ENCODE measurements at places on chromosomes 5 and 9.

DNA sequence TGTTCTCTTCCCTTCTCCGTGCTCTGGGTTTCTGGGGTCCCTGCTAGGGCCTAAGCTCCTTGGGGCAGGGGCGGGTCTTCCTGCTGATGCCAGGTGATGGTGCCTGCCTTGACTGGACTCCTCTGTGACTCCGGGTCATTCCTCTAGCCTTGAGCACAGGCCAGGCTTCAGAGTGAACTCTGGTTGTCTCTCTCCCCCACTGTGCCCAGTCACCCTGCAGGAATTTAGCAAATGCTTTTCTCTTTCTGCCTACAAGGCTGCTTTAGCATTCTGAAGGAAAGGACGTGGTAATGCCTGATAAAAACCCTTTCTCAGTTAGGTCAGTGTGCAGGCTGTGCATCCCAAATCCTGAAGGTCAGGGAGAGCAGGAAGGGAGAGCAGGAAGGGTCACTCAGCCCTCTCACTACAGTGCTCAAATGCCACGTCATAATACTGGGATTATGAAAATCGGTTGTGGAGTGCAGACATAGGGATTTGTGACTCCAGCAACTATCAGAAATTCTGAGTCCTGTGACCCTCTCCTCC, 2.7 kb downstream of the CXCL14 start:
- H3K27ac ChIP-seq: no peak overlapping the region
- no peaks in the 10 kb centered on the region for H3K36me3 ChIP-seq
- peaks cover 32% of the 10 kb centered on the region for H3K27me3 ChIP-seq
- no peak for DNase-seq
- H3K4me1 ChIP-seq: no peaks in the 10 kb centered on the region

DNA sequence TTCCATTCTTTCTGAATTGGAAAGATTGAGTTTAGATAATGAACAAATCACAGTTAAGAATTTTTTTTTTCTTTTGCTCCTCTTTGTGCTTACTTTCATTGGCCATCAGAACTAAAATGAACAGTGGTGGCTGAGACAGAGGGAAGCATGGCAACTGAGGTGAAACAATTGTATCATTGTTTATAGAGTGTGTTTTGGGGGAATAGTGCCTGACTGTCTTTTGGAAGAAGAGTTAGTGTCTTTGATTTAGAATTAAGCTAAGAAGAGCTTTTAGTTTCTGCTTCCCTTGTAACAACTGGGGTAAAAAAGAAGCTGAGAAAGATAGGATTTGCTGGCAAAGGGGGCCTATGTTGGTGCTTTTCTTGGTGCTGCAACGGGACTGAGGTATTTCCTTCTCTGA, 24.0 kb downstream of the HSD17B4 start:
- no peak overlapping the region for H3K4me3 ChIP-seq
- H3K4me1 ChIP-seq: no peaks in the 10 kb centered on the region
- H3K27me3 ChIP-seq: no peaks in the 10 kb centered on the region
- H3K27ac ChIP-seq: no peak overlapping the region
- H3K36me3 ChIP-seq: peaks cover 46% of the 10 kb centered on the region

- DNase-seq: no peak
- H3K4me1 ChIP-seq: peaks cover 28% of the 10 kb centered on the region
- H3K27ac ChIP-seq: no peak overlapping the region
- H3K36me3 ChIP-seq: peaks cover 8% of the 10 kb centered on the region
- H3K27me3 ChIP-seq: no peaks in the 10 kb centered on the region
- H3K4me3 ChIP-seq: no peak overlapping the region
These were observed 109.2 kb downstream of the RAPGEF6 start for GRCh38 chr5:131525805-131526204.

DNA sequence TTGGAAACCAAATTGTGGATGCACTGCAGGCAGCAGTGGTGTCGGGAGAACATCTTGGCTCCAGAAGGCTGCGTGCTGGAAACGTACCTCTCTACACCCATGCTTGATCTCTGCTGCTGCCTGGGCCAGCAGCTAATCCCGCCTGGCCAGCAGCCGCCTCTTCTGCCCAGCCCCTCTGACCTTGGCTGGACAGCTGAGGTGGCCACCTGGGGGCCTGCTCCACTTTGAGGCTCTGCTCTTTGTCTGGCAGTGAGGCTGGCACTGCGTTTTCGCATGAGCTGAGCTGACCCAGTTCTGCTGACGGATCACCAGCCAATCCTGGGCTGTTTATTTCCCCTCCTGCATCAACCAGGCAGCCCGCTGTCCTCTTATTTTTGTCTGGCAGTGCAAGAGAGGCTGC, 154.9 kb downstream of the TENT4A start:
- H3K4me3 ChIP-seq: no peak overlapping the region
- DNase-seq: no peak
- no peak overlapping the region for H3K27ac ChIP-seq
- no peaks in the 10 kb centered on the region for H3K36me3 ChIP-seq

DNA sequence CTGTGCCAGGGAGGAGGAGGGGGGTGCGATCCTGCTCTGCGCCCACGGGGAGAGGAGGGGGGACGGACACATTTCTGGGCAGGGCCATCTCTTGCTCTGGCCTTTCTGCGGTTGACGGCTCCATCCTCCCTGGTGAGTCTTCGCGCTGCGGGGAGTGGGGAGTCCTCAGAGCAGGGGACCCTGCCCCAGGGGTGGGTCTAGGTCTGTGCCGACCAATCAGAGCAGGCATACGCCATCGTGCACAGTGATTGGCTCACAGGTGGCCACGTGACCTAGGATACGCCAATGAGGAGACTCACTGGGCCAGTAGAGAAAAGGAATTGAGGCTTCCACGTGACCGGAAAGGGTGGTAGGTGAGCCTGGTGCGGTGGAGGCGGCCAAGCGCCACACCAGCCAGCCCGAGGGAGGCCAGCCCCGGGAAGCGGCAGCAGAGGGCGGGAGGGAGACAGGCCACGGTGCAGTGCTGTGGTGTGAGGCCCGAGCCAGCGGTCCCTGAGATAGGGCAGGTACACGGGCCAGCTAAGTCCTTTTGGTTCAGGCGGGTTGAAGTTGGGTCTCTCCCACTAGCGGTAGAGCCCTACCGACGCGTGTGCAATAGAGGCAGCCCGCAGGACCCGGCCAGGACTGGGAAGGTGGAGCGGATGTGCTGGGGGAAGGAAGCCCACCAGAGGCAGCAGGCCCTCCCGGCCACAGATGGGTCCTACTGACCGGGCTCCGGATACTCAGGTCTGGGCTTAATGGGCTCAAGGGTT, 65.2 kb upstream of the RNF130 start:
- H3K36me3 ChIP-seq: no peaks in the 10 kb centered on the region
- H3K27me3 ChIP-seq: no peaks in the 10 kb centered on the region
- H3K4me3 ChIP-seq: no peak overlapping the region
- DNase-seq: no peak
- no peak overlapping the region for H3K27ac ChIP-seq

GRCh38 chr9:84173961-84174360, 166.6 kb downstream of the SLC28A3 start:
- H3K4me1 ChIP-seq: no peaks in the 10 kb centered on the region
- no peak overlapping the region for H3K4me3 ChIP-seq
- no peaks in the 10 kb centered on the region for H3K36me3 ChIP-seq
- DNase-seq: no peak
- H3K27me3 ChIP-seq: no peaks in the 10 kb centered on the region

DNA sequence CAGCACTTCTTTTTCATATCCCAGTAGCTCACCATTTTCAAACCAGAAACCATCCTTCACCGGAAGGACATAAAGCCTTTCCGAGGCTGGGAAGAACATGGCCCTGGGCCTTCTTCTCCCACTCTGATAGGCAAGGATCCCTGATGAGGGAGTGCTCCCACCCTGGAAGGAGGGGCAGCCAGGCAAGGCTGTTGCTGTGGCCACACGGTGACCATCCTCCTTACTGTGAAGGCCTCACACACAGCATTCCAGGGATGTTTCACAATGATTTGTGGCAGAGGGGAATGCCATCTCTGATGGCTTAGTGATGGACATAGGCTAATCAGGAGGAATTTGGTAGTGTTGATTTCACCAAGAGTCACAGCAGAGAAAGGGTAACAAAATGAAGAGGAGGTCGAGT, 130.7 kb downstream of the ADAMTS12 start:
- no peaks in the 10 kb centered on the region for H3K27me3 ChIP-seq
- H3K4me3 ChIP-seq: no peak overlapping the region
- no peak for DNase-seq
- H3K27ac ChIP-seq: no peak overlapping the region

DNA sequence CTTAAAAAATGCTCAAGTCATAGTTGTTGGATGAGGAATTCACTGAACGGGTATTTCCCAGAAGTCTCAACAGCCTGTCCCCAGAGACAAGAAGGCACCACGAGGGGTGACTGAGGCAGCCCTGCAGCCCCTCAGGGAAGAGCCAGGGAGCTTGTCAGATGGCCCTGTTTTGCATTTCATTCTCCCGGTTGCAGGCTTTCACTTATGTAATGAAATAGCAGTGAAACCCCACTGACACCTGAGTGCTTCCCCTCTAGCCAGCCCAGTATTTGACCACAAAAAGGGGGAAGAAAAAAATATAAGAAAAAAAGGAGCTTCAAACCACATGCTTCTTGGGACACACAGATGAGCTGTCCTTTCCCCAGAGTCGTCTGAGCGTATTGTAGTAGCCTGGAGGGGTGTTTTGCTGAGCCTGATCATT, 75.3 kb upstream of the IL12B start:
- no peaks in the 10 kb centered on the region for H3K36me3 ChIP-seq
- H3K27me3 ChIP-seq: no peaks in the 10 kb centered on the region
- H3K4me1 ChIP-seq: peaks cover 9% of the 10 kb centered on the region
- H3K4me3 ChIP-seq: no peak overlapping the region

DNA sequence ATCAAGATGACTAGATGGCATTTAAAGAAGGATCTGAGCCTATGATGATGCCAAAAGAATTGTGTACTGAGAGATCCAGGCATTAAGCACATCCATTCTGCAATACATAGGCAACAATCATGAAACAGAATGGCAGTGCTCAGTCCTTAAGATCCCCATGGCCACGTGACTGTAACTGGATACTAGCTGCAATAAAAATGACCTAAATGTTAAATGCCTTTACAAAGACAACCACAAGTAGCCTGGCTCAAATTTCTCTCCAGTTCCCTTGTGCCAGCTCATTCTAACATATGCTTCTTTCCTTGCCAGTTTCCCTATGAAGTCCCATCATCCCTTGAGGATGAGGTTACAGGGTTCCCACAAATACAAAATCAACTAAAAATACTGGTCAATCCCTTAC, 148.3 kb upstream of the GHR start:
- H3K36me3 ChIP-seq: no peaks in the 10 kb centered on the region
- no peak overlapping the region for H3K4me3 ChIP-seq
- no peaks in the 10 kb centered on the region for H3K27me3 ChIP-seq
- no peak for DNase-seq
- H3K27ac ChIP-seq: no peak overlapping the region

DNA sequence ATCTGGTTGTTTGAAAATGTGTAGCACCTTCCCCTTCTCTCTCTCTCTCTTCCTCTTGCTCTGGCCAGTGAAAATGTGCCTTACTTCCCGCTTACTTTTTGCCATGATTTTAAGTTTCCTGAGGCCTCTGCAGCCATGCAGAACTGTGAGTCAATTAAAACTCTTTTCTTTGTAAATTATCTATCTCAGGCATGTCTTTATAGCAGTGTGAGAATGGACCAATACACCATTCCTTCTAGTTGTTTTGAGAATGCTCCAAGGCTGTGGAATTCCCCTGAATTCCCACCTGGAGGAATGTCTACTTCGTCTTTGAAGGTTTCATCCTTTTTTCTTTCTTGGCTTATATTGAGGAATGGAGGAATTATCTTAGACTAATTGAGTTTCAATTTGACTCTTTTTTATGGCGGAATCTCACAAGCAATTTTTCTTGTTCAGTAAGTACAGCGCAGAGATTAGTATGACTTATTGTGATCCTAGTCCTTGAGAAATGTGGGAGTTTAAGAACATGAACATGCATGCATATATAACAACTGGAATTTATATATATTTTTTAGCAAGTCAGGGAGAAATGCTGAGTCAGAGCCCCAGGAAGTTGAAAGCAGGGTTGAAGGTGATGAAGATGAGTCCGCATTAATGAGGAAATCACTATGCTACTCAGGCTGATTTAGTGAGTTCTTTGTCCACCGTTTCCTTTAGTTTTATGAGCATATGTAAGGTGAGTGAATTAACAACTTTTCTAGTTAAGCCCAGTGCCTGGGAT, 488.1 kb upstream of the ADAMTS16 start:
- no peaks in the 10 kb centered on the region for H3K4me1 ChIP-seq
- H3K27ac ChIP-seq: no peak overlapping the region
- no peak for DNase-seq

- peaks cover 3% of the 10 kb centered on the region for H3K4me1 ChIP-seq
- H3K27me3 ChIP-seq: no peaks in the 10 kb centered on the region
- no peaks in the 10 kb centered on the region for H3K36me3 ChIP-seq
- H3K4me3 ChIP-seq: no peak overlapping the region
These were observed 5.4 kb downstream of the SNX2 start for GRCh38 chr5:122780296-122780695.

GRCh38 chr5:126819253-126819652, 42.3 kb downstream of the LMNB1 start:
- no peak overlapping the region for H3K27ac ChIP-seq
- no peaks in the 10 kb centered on the region for H3K4me1 ChIP-seq
- H3K4me3 ChIP-seq: no peak overlapping the region
- no peaks in the 10 kb centered on the region for H3K27me3 ChIP-seq

GRCh38 chr9:124869466-124869985, 7.6 kb downstream of the ARPC5L start:
- peak overlapping the region; percentile 84 for H3K4me3 ChIP-seq
- peaks cover 66% of the 10 kb centered on the region for H3K4me1 ChIP-seq
- H3K27ac ChIP-seq: peak overlapping the region; percentile 87
- H3K36me3 ChIP-seq: peaks cover 28% of the 10 kb centered on the region
- H3K27me3 ChIP-seq: no peaks in the 10 kb centered on the region

DNA sequence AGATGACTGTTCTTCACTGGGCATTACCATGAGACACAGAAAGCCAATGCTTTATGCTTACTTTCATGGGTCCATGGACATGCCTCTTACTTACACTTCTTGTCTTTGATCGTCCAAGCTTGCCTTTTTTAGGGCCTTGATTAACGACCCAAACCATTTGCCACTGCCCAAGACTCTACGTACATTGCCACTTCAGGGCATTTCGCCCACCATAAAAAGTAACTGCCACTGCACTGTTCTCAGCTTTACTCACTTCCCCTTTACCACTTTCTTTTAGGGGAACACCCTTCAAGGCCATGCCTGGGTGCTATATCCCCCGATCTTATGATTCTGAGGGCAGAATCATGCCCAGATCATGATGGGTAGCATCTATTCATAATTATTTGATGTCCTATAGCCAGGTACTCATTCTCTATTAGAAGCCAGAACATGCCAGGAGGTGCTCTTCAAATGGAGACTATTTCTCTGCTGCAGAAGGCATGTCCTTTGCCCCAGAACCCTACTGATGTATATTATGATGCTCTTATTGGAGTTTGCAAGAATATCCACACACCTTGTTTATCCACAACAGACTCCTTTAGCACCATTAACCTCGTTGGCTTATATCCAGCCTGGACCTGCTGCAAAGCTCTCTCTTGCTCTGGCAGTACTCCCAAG, 64.1 kb upstream of the RAD23B start:
- H3K4me1 ChIP-seq: no peaks in the 10 kb centered on the region
- H3K27ac ChIP-seq: no peak overlapping the region
- no peak overlapping the region for H3K4me3 ChIP-seq
- H3K27me3 ChIP-seq: no peaks in the 10 kb centered on the region
- no peak for DNase-seq

GRCh38 chr5:21688655-21689054, 1164.5 kb downstream of the CDH12 start:
- no peak for DNase-seq
- no peaks in the 10 kb centered on the region for H3K36me3 ChIP-seq
- H3K27ac ChIP-seq: no peak overlapping the region
- H3K27me3 ChIP-seq: no peaks in the 10 kb centered on the region
- no peak overlapping the region for H3K4me3 ChIP-seq
- no peaks in the 10 kb centered on the region for H3K4me1 ChIP-seq

- no peak overlapping the region for H3K4me3 ChIP-seq
- no peaks in the 10 kb centered on the region for H3K36me3 ChIP-seq
- H3K27me3 ChIP-seq: peaks cover 2% of the 10 kb centered on the region
- no peak overlapping the region for H3K27ac ChIP-seq
These were observed 16.4 kb upstream of the RUFY1 start for GRCh38 chr5:179533907-179534306.

Measured in CD4-positive, alpha-beta T cell (primary cell).